ENCODE measurements at places on chromosomes 2 and 18. TPM values are rescaled to one million over a fixed set of nuclear protein-coding genes. Genes with fewer than 3 reads are reported as not detected.

- no peak for DNase-seq
These were observed 902.8 kb downstream of the DSC3 start for GRCh38 chr18:30139631-30140287.

GRCh38 chr2:207760453-207760852 is 9.3 kb downstream of the FZD5 start:
- DNase-seq = no peak

DNA sequence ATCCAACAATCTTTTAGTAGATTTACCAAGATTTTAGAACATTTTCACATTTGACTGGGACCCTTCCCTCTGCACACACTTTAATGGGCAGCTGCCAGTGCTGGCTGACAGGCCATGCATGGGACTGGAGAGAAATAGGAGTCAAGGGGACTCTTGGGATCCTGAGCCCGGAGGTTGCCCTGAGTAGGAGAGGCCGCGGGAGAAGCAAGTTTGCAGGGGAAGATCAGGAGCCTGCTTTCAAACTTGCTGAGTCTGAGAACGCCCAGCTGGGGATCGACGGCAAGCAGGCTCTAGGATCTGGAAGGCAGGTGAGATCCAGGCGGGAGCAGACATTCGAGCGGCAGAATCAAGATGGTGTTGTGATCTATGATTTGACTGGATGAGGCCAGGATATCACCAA is 186.1 kb downstream of the HDAC4 start:
- no peak for DNase-seq

Gene SEH1L
- 46.4 TPM for polyA plus RNA-seq

Gene PID1
- polyA plus RNA-seq = 5.4 TPM

DNA sequence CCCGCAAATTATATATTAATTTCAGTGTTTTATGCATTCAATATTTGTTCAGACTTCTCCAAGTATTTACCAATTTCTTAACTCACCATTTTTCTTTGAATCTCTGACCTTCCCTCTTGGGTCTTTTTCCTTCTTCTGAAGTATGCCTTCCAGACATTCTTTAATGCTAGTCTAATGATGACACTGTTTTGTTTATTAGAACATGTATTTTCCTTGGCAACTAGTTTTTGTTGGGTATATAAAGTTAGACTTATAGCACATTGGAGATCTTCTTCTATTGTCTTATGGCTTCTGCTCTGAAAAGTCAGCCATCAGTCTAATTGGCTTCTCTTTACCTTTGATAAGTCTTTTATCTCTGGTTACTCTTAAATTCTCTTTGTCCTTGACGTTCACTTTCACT is 423.2 kb upstream of the NRP2 start:
- no peak for DNase-seq

DNA sequence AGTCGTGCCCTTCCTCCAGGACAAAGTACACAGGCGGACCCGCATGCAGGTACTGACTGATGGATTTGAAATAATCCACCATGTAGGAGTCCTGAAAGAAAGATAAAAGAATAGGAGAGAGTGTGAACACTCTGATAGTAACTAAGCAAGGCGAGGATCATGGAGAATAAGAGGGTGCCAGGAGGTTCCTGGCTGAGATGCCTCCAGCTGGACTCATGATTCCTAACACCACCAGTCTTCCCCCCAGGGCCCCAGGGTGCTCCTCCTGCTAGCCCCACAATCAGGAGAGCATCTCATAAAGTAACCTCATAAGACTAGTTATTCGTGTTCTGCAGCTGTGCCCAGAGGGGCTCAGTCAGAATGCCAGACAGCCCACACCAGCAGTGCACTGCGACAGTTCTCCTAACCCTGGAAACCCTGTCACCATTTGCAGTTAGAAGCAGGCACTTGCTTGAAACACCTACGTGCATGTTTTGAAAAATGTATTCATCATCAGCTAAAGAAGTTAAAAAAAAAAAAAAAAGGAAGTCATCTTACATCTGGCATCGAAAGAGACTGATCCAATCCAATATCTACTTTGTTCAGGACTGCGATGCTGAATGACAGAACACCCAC is 36.7 kb downstream of the RMC1 start:
- DNase-seq = no peak

GRCh38 chr2:176865336-176865735 is 347.3 kb upstream of the HNRNPA3 start:
- no peak for DNase-seq

DNA sequence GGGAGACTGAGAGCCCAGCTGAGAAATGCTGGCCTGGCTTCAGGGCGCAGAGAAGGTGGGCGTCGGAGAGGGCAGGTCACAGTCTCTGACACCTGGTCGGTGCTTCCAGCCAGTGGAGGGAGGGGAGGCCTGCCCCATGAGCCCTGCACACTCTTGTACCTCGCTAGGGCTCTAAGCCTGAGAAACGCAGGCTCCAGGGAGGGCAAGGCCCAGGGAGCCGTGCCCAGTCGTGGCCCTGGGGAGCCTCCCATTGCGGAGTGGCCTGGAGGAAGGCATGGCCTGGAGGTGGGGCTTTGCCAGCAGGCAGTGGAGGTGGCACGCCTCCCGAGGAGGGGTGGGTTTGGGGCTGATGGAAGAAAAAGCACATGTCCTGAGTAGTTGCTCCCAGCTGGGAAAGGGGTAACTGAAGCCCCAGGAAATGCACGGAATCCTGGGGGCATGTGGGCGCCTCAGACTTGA is 39.0 kb downstream of the MTERF4 start:
- no peak for DNase-seq
